ENCODE measurements at places on chromosomes 6 and 20.

GRCh38 chr20:7505152-7505834 is 435.0 kb downstream of the HAO1 start:
- no peak for DNase-seq

DNA sequence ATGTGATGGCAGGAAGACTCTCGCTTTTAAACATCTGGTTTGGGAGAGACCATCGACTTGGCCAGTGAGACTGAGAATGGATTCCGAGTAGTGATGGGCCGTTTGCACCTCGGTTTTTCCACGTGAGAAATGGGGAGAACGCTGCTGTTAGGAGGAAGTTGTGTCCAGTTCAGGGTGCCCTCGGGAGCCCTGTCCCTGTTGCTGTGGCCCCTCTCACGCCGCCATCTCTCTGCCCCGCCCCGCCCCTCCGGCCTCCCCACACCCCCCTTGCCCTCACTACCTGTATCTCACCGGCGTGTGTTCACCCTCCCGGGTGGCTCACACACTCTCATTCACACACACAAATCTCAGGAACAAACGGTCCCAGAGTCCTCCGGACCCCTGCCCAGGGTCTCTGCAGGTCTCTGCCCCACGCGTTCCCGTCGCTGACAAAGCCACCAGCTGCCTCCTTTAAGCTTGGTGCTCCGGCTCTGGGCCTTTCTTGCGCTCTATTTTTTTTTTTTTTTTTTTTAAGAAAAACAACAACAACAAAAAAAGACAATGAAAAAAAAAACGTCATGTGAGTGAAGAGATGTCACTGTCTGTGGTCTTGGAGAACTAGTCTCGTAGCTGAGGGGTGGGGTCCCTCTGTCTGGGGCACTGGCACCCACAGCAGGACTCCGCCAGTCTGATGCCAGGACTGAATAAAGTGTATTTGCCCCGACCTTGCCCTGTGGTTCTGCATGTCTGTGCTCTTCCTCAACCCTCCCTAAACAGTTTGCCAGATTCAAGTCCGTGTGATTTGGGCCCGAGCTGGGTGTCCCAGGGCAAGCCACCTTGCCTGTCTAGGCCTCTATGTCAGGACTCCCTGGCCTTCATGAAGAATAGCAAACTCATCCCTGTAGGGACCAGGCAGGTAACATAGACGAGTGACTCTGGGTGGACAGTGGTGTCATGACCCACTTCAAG is 2.9 kb downstream of the SOX12 start:
- DNase-seq = no peak

DNA sequence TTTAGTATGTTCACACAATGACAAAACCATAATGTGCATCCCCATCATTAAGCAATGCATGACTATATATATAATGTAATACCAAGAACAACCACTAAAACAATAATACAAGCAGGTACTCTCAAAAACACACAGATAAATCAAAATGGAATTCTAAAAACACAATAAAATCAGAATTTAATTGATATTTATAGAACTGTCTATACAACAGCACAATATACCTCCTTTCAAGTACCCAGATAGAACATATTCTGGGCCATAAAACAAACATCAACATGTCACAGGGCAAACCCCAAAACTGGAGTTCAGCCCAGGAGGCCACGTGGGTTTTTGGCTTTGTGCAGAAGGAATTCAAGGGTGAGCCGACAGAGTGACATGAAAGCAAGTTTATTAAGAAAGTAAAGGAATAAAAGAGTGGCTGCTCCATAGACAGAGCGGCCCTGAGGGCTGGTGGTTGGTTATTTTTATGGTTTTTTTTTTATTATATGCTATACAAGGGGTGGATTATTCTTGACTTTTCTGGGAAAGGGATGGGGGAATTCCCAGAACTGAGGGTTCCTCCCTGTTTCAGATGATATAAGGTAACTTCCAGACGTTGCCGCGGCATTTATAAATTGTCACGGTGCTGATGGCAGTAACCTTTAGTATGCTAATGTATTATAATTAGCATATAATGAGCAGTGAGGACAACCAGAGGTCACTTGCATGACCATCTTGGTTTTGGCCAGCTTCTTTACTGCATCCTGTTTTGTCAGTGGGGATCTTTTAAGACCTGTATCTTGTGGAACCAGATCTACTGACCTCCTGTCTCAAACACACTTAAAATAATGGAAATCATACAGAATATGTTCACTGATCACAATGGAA is 5.6 kb downstream of the RAB23 start:
- no peak for DNase-seq

- DNase-seq = no peak
Measured at GRCh38 chr6:159695984-159696383, 2.9 kb upstream of the SOD2 start.

- no peak for DNase-seq
Measured at GRCh38 chr6:93676581-93676980, 257.2 kb upstream of the EPHA7 start.

- DNase-seq = no peak
Measured at GRCh38 chr6:56833127-56833791, 121.6 kb upstream of the BEND6 start.

GRCh38 chr20:48932375-48932941 is 10.9 kb downstream of the ARFGEF2 start:
- DNase-seq = peak; percentile 69

DNA sequence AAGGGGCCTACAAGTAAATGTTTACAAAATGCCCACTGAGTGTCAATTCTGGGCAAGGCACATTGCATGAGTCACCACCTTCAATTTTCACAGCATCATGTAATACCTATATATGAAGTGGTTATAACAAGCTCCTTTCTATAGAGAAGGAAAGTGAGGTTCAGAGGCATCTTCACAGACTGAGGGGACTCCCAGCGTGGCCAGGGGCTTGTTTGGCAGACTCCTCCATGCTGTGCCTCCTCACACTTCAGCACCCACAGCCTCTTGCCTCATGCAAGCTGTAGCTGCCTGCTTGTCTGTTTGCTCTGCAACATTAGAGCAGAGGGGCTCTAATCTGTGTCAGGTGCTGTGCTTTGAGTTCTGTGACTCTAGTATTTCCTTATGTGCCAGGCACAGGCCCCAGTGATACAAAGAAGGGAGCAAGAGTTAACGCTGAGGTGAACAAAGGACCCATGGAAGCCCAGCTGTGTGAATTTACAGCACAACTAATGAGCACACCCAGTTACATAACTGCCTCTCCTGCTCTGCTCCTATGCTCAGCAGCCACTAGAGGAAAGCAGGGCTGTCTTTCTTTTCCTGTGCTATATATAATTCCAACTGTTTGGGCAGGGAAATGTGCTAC is 72.3 kb downstream of the ZHX3 start:
- DNase-seq = no peak

DNA sequence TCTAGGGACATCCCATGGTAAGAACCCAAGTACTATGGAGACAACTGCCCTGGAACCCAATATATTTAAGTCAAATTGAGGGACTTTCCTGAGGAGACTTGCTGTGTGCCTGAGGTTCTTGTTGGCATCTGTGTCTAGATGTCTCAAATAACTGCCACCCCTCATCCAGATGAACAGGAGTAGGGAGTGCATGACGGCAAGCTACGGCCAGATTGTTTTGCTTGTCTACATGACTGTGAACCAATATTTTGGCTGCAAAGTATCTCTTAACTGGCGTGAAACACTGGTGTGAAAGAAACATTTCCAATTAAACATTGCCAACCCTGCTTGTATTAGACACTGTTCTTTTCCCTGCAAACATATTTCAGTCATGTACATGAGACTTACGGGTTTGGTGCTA is 52.4 kb upstream of the SIM1 start:
- DNase-seq = no peak

- no peak for DNase-seq
Measured at GRCh38 chr20:38266426-38266825, 5.9 kb upstream of the KIAA1755 start.

DNA sequence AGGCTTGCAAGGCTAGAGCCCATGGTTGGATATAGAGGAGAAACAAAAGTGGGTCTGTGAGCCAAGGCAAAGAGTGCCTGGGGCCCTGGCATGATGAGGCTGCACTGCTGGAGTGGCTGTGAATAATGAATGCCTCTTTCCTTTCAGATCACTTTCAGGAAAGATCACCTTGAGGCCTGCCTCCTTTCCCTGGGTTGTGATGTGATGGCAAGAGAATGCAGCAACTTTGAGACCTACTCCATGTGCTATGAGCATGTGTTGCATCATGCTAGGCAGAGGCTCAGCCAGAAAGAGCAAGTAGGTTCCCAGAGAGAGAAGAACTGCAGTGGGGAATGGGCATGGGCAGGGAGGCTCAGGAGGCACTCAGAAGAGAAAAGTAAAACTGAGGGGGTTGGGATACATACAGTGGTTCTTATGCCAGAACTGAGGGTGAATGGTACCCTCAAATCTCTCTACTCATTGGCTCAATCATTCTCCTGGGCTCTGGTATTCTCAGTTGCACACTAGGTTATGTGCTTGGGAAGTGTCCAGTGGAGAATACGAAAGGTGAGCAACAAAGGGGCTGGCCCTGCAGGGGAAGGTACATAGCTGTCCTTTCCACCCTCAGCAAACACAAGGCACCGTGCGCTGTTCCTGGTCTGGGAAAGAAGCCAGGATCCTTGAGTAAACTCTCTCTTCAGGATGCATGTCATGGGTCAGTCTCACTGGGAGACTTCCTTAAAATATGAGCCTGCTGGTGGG is 45.9 kb downstream of the CD164 start:
- no peak for DNase-seq

DNA sequence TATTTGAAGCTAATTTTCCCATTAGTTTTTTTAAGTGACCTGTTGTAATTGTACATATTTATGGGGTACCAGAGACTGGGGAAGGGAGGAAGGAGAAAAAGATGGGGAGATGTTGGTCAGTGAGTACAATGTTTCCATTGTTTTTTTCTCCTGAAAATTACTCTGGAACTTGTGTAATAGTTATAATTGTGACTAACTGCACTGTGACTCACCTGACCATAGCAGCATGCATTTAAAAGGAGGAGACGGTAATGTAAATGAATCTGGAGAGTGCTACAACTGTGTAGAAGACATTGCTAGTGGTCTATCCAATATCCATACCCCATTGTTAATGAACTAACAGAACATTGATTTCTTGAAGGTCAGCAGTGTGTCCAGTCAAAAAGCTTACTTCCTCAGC is 133.4 kb downstream of the RFPL4B start:
- no peak for DNase-seq

DNA sequence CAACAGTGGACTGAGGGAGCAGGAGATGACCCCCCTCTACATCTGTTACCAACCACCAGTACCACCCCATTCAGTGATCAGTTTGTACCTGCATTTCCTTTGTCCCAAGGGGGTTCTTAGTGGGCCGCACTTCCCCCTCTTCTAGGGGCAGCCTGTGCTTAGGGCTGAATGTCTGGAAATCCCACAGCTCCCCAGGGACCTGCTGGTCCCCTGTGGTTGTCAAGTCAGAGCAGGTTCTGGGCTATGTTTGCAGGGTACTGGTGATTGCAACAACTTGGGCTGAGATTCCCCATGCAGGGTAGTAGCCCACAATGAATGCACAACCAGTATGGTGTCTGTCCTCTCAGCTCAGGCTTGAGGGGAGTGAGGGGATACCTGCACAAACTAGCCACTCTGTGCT is 39.7 kb upstream of the COL10A1 start:
- DNase-seq = no peak

GRCh38 chr20:59013959-59014608 is 5.1 kb upstream of the TUBB1 start:
- no peak for DNase-seq

DNA sequence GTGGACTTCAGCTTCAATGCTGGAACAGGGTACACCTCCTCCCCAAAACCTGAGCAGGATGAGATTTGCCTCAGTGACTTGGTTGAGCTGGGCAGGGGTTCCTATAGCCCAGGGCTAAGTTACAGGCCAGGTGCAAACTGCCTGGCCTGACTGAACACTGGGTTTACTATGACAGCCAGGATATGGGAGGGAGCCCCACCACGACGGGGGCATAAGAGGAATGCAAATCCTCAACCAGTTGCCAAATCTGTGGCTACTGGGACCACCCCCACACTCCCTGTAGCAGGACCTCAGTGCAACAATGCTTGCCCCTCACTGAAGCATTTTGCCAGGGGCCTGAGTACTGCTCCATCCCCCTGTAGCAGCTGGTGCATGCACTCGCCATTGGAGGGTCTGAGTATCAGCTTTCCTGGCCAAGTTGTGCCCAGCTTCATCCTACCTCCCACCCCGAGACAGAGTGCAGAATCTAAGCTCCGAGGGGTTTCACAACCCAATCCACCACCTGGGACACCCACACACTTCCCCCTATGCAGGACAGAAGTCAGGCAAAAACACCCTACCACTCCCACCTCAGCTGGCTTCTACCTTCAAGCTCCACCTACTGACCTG is 27.6 kb downstream of the TREML4 start:
- DNase-seq = no peak

DNA sequence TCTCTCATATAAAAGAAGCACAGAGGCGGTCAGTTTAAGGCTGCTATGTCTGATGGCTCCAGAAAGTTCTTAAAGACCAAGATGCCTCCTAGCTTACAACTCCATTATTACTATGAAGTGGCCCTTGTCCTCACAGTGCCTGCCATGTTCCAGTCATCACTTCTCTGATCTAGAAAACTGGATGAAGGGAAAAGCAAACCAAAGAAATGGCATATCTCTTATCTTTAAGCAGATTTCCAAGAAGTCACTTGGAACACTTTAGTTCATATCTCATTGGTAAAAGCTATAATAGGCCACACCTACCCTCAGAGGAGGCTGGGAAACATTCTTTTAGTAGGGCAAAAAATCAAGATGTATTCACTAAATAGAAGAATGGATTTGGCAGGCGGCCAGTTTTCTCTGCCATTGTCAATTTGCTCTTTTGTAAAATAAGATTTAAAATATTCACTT is 289.6 kb downstream of the TBC1D7 start:
- no peak for DNase-seq

GRCh38 chr20:57596998-57597939 is 23.0 kb downstream of the ZBP1 start:
- DNase-seq = peak; percentile 83

DNA sequence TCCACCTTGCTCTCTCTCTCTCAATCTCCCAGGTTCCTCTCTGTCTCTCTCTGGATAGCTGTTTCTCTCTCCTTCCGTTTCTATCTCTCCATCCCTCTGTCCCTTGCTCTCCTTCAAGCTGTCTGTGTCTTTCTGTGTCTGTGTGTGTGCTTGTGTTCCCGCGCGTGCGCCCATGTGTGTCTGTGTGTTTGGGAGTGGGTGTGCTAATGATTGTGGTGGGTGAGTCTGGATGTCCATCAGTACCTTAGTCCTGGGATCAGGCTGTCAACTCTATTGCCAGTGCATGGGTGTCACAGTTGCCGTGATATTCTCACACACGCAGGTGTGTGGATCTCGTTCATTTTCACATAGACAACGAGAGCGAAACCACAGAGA is 1380.6 kb upstream of the DEFB115 start:
- no peak for DNase-seq

DNA sequence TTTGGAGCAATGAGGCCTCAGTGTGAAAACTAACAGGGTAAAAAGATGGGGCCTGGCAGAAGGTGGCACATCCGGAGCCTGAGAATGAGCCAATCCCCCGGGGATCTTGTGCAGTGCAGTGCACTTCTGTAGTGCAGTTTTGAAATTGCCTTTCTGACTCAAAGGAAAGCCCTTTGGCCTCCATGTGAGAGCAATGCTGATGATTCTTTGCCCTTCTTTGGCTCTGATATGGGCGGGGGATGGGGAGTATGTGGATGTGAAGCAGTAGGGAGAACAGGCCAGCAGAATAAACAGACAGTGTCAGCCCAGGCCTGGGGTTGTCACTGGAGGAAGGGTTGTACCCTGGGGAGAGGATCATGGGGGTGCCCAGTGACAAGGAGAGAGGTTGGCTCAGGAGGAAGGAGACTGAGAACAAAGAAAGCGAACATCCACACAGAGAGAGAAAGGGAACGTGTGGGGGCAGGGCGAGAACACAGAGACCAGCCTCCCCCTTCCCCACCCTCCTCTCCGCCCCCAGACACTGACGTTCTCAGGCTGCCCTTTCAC is 351.2 kb downstream of the CDC5L start:
- DNase-seq = peak; percentile 34

Data from HuH-7 (cell line).